ENCODE measurements at places on chromosomes 7 and 10. TPM values are rescaled to one million over a fixed set of nuclear protein-coding genes. Genes with fewer than 3 reads are reported as not detected.
A peak's percentile ranks its signal among the peaks of the same experiment; 100 is the strongest.

Gene STAMBPL1
- 3.3 TPM for total RNA-seq

Gene UCMA
- not detected for total RNA-seq

Gene PAX4
- 0.33 TPM for total RNA-seq

Gene EEF1AKMT2
- 12.5 TPM for total RNA-seq

DNA sequence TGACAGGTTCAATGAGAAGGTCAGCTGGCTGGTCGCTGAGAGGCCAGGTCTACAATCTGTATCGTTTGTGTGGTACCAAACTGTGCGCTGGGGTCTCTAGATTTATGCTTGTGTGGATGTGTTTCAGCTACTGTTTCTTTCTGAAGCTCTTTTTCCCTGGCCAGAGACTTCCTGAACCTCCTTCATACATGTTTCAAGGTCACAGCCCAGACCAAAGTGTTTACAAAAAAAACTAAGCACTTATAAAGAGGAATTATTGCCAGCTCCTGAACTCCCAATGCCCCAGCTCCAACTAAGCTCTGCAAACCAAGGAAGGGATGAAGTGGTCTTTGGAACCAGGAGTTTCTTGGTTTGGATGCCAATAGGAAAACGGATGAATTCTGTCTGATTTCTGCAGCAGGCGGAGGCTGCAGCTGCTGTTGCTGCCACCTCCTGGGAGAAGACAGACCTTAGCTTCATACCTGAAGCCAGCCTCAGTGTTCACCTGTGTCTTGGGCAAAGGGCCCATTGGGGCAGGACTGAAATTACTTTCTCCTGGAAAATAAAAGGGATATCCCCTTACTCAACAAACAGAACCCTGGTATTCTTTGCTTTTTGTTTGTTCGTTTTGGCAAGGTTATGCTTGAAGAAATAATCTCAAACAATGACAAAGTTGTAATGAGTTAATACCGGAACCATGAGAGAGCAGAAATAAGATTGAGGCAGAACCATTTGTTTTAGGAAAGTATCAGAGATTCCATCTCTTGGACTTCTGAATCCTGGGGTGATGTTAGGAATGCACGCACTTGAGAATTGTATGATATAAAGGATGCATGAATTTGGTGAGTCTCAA, 24.6 kb upstream of the MKLN1 start:
- H3K4me3 ChIP-seq, result no peak overlapping the region
- H3K36me3 ChIP-seq, result peaks cover 10% of the 10 kb centered on the region
- no peaks in the 10 kb centered on the region for H3K4me1 ChIP-seq

DNA sequence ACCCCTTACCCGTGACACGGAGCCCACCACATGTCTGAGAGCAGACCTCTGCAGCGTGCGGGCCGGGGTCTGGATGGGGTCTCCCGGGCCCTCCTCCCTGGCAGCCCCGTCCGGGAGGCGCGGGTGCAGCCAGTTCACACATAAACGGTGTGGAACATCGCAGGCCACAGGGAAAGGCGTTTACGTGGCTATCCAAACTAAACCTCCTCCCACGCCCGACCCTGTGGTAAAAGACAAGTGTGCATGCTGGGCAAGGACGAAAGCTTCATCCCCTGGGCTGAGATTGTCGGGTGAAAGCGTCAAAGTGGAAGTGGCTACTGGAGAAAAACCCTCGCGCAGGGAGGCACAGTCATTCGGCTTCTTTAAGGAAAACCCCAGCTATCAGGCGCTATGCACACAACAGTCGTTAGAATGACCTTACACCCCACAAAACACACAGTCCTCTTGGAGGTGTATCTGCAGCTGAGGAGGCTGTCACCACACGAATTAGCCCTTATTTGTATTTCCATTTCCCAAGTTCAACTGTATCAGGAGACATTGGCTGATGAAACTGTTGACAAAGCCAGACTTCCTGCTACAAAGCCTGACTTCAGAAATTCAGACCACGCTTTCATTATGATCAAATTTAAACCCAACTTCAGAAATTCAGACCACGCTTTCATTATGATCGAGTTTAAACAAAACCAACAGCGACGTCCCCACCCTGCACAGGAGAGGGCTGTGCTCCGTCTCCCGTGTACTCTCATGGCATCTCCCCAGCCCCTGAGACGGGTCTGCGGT, 15.3 kb downstream of the GPER1 start:
- no peak overlapping the region for H3K4me3 ChIP-seq
- H3K27me3 ChIP-seq, result peaks cover 19% of the 10 kb centered on the region
- no peak for DNase-seq
- H3K27ac ChIP-seq, result no peak overlapping the region
- peaks cover 9% of the 10 kb centered on the region for H3K36me3 ChIP-seq
- H3K4me1 ChIP-seq, result peaks cover 9% of the 10 kb centered on the region

DNA sequence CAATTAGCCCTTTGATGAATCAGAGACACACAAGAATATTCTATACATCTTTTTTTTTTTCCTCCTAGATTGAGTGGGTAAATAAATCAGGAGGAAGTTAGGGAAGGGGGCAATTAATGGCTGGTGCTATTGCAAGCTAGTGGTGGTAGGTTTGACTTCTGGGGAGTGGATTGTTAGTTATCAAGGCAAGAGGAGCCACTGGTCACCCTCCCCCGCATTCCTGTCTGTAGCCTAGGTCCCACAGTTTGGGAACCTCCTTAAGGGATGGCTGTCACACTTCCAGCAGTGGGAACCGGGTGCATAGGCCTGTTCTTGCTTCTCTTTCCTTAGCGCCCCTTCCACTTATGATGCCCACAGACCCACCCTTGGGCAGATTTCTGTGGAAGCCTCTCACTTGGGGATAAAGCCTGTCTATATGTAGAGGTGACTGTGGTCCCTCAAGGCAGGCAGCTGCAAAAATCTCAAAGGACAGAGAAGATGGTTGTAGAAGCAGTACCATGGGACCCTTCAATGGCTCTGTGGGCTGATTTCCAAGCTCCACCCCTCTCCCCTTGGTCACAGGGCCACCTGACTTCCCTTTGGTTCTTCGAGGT, 2.3 kb upstream of the ADCK2 start:
- peaks cover 10% of the 10 kb centered on the region for H3K27me3 ChIP-seq
- no peak overlapping the region for H3K4me3 ChIP-seq
- H3K36me3 ChIP-seq, result no peaks in the 10 kb centered on the region
- DNase-seq, result no peak
- no peak overlapping the region for H3K27ac ChIP-seq
- peaks cover 39% of the 10 kb centered on the region for H3K4me1 ChIP-seq

DNA sequence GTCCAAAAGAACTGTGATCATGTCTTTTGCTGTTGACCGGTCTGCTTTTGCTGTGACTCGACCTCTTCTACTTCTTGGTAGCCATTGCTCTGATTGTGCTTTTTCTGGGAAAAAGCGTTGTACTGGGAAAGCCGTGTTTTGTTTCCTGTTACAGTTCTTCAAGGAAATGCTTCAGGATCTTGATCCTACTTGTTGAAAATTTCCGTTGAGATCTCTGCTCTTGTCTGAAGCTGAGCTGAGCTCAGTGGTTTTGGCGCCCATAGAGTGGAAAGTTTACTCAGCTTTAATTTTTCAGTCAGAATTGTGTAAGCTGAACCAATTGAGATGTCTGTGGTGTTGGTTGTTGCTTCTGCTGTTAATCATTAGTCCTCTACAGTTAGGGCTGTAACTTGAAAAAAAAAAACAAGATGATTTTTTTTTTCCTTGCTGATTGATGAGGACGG, 302.2 kb downstream of the CCDC3 start:
- peak overlapping the region; percentile 62 for H3K27ac ChIP-seq
- H3K27me3 ChIP-seq, result peaks cover 3% of the 10 kb centered on the region
- no peak for DNase-seq
- no peaks in the 10 kb centered on the region for H3K36me3 ChIP-seq
- H3K4me3 ChIP-seq, result no peak overlapping the region
- H3K4me1 ChIP-seq, result peaks cover 18% of the 10 kb centered on the region

- no peak for DNase-seq
- peaks cover 3% of the 10 kb centered on the region for H3K27me3 ChIP-seq
- no peak overlapping the region for H3K27ac ChIP-seq
Observed at GRCh38 chr7:28858206-28858605, 99.9 kb downstream of the TRIL start.
